ENCODE measurements at places on chromosomes 12 and 14.

DNA sequence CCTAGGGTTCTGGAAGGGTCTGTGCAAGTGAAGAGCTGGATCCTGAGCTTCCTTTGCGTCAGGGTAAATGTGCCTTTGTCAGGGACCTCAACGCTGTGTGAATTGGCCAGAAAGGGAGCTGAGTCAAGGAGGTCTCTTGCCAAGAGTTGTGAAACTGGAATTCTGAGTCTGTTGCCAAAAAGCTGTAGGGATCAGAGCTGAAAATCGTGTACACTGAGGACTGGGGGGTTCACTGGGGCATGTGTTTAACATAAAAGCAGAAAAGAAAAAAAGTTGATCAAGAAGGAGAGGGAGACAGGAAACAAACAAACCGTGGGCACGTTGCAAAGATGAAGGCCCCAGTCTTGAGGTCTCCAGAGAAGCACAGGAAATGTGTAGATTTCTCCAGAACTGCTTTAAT lies 1081.5 kb downstream of the VRK1 start:
- DNase-seq = no peak

DNA sequence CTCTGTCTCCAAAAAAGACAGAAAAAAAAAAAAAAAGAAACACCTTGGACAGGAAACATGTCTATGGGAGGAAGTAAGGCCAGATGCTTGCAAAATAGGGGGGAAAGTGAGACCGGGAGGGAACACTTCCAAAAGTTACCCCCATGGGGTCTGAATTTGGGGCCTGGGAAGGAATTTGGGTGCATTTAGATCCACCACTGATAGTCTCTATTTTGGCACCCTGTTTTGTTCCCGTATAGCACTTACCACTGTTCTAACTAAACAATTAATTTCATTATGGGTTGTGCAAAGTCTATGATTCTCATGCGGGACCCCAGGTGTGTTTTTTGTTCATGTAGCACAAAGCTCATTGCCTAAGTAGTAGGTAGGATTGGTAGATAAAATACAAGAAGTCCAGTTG lies 1.4 kb upstream of the MLEC start:
- DNase-seq = no peak

DNA sequence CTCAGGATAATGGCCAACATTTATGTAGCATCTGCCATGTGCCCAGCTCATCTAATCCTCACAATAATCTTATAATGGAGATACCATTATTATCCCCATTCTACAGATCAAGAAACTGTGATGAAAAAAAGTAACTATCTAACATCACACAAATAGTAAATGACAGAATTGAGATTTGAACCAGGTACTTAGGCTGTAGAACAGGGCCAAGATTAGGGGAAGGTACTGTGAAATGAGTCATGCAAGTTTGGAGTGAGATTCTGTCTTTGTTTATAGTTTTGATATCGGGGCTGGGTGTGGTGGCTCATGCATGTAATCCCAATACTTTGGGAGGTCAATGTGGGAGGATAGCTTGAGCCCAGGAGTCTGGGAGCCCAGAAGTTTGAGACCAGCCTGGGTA lies 1.3 kb upstream of the GNPTAB start:
- DNase-seq = no peak

DNA sequence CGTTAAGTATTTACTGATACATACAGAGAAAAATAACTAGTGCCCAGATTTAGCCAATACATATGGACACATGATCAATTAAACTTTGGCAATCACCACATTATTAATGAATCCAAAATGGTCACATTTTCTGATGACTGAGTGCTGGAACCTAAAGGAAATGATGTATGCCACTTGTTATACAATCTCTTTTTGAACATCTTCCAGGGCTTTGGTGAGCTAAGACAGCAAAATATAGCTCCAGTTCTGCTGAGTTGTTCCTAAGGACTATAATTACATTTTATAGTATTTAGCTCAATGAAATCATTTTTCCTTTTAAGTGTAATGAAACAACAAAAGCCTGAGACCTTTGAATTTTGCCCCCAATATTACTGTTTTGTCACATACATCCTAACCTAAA lies 329.1 kb upstream of the ATP2B1 start:
- DNase-seq = no peak
